ENCODE measurements at places on chromosomes 7 and 10. TPM values are rescaled to one million over a fixed set of nuclear protein-coding genes. Genes with fewer than 3 reads are reported as not detected.

LLCFC1 gene
- not detected for total RNA-seq

GRCh38 chr10:62584731-62585130 lies 210.6 kb downstream of the ZNF365 start:
- no peak for DNase-seq

CYP3A5 gene
- 3.2 TPM for total RNA-seq

DNA sequence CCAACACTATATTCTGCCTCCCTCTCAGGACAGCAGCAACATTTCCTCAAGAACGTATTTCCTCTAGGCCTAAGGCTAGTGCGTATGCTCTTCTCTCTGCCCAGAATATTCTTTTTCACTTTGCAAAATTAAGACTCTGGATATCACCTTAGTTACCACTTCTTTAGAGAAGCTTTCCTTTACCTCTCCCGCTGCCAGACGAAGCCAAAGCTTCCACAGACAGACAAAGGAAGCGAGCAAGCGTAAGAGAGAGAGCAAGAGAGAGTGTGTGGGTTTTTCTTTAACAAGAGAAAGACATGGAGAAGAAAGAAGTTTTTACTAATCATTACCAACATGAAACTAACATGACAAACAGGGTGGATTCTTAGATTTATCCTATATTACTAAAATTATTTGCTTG lies 64.1 kb downstream of the P4HA1 start:
- DNase-seq = no peak

GRCh38 chr7:80439894-80440821 lies 71.7 kb downstream of the GNAT3 start:
- no peak for DNase-seq

AGR3 gene
- 0.57 TPM for total RNA-seq

TAS2R16 gene
- not detected for total RNA-seq

AFAP1L2 gene
- 35.4 TPM for total RNA-seq

- DNase-seq = no peak
Measured at GRCh38 chr10:30728766-30729165, 99.2 kb upstream of the LYZL2 start.

WDR86 gene
- total RNA-seq = 12.4 TPM

DNA sequence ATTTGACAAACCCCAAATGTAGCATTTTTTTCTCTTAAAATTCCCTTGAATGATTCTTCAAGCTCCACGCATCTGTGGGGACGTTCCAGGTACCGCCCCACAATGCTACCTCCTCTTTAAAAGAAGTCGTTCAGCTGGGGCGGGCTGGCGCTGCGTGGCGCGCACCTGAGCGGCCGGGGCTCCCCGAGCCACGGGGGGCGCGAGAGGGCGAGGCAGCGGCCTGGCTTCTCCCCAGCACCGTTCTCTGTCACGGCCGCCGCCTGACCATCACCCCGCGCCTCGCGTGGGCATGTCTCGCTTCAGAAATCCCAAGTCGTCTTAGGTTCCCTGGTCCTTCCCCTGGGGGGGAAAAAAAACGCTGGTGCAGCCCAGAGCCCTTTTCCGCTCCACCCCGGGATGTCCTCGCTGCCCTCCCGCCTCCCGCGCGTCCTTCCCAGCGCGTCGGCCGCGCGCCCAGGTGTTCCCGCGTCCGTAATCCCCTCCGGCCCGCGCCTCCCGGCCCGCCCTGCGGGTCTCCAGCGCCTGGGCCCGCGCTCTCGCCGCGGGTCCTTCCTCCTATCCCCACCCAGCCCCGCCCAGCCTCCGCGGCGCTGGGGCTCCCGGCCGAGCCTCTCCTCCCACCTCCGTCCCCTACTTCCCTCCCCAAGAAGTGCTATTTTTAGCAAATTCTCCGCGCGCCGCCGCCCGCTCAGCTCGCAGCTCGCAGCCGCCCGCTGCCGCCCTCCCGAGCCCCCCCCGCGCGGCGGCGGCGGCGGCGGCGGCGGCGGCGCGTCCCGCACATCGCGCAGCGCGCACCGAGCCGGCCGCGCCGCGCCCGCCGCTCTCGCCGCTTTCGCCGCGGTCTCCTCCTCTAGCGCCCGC lies 58.7 kb upstream of the PRPS1L1 start:
- DNase-seq = no peak

CCDC3 gene
- 0.13 TPM for total RNA-seq

- no peak for DNase-seq
Measured at GRCh38 chr10:123645016-123645415, 21.1 kb upstream of the GPR26 start.

GRCh38 chr10:113213035-113213434 lies 263.0 kb downstream of the TCF7L2 start:
- DNase-seq = no peak

HTR7 gene
- 0.52 TPM for total RNA-seq

DNA sequence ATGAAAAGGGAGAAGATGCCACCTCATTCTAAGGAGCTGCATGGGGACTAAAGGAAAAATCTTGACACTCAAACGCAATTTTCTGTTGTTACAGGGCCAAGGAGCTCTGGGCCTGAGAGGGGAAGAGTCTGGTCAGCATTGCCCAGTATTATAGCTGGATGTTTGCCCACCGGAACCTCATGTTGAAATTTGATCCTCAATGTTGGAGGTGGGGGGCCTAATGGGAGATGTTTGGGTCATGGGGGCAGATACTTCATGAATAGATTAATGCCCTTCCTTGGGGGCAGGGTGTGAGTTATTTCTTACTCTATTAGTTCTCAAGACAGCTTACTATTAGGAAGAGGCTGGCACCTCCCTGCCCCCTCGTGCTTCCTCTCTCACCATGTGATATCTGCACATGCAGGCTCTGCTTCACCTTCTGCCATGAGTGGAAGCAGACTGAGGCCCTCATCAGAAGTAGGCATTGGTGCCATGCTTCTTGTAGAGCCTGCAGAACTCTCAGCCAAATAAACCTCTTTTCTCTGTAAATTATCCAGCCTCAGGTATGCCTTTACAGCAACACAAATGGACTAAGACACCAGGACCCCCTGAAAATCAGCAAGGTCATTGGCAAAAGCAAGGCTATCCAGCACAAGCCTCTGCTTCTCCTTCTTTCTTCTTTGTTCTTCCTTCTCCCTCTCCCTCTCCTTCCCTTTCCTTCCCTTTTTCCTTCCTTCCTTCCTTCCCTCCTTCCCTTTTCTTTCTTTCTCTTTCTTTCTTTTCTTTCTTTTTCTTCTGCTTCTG lies 15.1 kb downstream of the GCK start:
- no peak for DNase-seq

RAB18 gene
- 63.8 TPM for total RNA-seq

DNA sequence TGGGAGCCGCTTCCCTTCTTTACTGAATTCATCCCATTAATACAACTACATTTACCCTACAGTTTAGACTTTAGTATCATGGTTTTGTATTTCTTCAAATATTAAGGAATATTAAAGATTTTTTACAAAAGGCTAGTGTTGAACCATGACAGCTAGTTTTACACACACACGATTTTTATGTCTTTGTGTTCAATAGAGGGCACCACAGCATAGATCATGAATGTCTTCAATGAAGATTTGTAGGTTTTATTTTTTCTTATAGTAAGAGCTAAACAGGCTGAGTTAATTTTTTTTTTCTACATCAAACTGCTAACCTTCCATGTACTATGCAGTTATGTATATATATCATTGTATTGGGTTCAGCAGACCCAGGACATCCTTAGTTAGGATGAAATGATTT lies 76.9 kb downstream of the SNX10 start:
- no peak for DNase-seq

MYO3A gene
- total RNA-seq = not detected

- DNase-seq = no peak
Measured at GRCh38 chr7:30877015-30877769, 34.5 kb upstream of the AQP1 start.

DNA sequence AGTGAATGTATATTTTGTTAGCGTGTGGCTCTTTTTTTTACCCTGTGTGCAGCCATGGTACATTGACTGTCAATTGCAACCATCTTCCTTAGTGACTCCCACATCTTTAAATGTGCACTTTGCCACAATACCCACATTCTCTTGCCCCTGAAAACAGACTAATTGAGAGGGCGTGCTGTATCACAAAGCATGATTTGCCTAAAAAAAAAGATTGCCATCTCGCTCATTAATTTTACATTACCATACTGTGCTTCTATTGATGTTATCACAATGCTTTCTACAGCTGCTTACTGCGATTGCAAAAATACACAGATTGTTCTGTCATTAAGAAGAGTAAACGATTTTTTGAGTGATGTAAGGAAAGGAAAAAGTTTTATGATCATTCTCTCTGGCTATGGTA lies 613.1 kb upstream of the NRP1 start:
- no peak for DNase-seq

DNA sequence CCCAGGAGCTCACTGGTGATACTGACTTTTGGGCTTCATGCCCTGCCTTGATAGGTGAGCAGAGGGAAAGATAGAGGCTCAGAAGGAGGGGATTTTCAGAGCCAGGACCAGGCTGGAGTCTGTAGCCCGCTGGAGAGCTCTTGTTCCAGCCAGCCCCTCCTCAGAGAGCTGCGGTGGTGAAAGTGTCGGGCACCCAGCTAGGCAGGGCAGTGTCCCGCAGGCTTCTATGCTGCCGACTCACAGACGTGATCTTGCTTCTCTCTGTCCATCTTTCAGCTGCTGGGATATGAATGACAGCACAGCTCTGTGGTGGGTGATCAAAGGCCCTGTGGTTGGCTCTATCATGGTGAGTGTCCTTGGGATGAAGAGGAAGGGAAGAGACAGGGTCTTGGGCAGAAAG lies 35.2 kb downstream of the ADCYAP1R1 start:
- no peak for DNase-seq

DNA sequence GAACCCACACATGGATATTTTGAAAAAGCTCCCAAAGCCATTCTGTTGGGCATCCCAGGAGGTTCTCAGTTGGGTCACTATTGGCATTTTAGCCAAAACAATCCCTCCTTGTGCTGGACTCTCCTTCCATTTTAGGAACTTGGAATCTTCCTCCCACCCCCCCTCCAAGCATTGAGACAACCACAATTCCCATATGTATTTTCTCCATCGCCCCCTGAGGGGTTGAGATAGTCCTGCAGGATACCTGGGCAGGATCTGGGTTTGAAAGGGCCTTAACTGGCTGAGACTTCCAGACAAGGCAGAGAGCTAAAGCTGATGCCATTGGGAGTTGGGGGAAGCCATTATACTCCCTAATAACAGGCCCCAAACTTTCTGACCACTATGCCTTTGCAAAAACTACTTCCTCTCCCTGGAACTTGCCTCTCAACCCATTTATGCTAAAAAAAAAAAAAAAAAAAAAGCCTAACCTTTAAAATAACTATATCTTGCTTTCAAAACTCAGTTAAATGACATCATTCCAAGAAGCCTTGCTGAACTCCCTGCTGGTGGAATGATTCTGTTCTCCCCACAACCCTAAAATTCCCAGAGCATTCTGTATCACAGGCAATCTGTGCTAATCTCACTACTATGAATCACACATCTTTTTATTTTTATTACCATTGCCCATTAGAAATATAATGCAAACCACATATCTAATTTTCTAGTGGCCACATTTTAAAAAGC lies 77.5 kb upstream of the PDE1C start:
- no peak for DNase-seq

- no peak for DNase-seq
Measured at GRCh38 chr7:129187681-129188371, 607 bp upstream of the SMO start.

DNA sequence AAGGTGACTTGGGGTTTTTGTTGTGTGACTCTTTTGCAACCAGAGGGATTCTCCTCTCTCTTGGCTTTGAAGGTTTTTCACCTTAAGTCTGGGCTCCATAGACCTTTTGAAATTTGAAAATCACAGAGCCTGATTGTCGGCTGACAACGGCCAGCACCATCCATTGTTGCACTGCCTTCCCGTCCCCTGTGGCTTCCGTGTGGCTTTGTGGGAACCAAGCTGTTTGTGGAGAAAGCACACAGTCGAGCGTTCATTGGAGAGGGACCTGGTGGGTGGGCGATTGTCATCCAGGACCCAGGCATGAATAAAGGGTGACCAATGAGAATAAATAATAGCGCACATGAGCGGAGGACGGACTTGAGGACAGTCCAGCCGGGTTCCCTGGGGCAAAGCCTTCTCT lies 7.4 kb upstream of the RAMP3 start:
- DNase-seq = no peak

KAT6B gene
- total RNA-seq = 26.3 TPM

ZFAND4 gene
- total RNA-seq = 4.4 TPM

DNA sequence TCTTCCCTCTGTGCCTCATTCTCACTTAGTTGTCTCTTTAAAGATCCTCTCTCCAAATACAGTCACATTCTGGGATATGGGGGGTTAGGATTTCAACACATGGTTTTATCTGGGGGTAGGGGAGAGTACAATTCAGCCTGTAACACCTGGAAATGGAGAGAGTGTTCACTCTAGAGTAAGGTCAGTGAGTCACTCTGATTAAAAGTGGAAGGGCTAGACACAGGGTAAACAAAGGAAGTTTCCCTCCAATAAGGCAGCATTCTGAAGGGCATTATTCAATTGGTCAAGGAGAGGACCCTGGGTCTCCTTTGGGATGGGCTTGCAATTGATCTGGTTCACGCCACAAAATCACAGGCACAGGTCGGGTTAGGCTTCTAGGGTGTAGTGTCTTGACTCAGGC lies 232.8 kb upstream of the NPSR1 start:
- no peak for DNase-seq

- no peak for DNase-seq
Measured at GRCh38 chr10:120479506-120479905, 22.5 kb downstream of the PLPP4 start.

BAG3 gene
- total RNA-seq = 75.7 TPM

GRCh38 chr7:148367731-148368475 lies 222.7 kb upstream of the C7orf33 start:
- no peak for DNase-seq

INMT gene
- not detected for total RNA-seq

GRCh38 chr10:51246156-51246555 lies 171.9 kb downstream of the PRKG1 start:
- DNase-seq = no peak

DNA sequence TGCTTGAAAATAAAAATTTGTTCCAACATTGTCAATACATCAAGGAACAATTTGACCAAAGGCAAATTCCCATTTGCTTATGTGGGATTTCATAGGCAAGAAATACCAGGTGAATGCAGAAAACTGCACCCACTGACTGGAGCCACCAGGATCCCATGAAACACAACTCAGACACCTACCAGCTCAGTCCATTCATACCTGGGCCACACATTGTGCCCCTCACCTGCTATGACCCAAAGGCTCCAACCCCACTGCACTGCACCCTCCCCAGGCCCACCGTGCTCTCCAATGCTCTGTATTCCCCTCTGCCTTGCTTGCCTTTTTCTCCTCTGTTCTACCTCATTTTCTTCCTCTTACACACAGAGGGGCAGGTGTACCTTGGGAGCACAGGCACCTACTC lies 5.3 kb downstream of the NCAPG2 start:
- no peak for DNase-seq

Measured in PC-9 (cell line).